ENCODE measurements at places on chromosomes 12 and 14.

DNA sequence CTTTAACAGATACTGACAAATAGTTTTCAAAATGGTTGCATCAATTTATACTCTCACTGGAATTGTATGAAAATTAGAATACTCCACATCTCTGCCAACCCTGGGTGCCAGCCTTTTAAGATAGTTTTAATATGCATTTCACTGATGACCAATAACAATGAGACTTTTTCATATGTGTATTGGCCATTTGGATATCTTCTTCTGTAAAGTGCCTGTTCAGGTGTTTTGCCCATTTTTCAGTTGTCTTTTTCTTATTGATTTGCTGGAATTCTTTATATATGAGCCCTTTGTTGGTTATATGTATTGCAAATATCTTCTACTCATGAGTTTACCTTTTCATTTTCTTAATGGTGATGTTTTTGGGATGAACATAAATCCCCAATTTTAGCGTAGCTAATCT lies 16.7 kb upstream of the RNU6-7 start:
- DNase-seq = no peak

GRCh38 chr12:26278266-26278665 lies 82.9 kb downstream of the SSPN start:
- DNase-seq = no peak

DNA sequence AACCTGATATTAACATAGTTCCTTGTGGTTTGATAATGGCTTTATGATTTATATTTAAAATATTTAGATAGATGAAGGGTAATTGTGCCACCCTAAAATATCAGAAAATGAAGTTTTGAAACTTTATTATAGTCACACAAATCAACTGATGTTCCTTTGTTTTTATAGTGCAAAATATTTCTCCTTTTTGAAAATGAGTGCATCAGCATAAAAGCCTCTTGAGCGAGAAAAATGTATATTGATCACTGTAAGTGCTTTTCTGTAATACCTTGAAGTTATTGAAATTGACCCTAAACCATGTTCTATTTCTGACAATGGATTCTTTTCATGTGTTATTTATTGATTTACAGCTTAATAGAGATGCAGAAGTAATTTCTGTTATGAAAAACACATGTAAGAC lies 35.0 kb downstream of the LRFN5 start:
- no peak for DNase-seq

DNA sequence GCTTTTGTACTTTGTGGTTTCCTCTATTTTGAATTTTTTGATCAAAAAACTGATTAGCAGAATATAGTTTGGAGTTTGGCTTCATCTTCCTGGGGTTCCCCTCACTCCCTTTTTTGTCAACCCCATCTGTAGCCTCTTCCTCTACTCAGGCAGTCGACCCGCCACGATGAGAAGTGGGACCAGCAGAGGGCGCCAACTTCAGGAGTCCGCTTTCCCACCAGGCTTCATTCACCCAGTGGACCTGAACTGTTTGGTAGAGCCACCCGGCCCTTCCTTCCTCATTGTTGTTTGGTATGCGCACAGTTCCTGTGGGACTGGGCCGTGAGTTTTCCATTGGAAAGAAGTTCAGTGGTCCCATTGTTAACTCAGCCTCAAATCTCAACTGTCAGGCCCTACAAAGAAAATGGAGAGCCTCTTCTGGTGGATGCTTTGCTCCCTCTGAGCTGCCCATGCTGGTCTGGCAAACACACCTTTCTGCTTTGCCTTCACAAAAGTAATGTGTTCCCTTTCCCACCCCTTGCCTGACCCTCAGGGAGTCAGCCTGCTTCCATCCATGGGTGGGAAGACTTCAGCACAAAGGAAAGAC lies 21.7 kb downstream of the TMBIM6 start:
- DNase-seq = peak; percentile 19

- peak; percentile 33 for DNase-seq
These were observed 24.4 kb downstream of the ADCY6 start for GRCh38 chr12:48764521-48764920.

All from mammary epithelial cell (primary cell).